ENCODE measurements at places on chromosomes 2 and 18.
A peak's percentile ranks its signal among the peaks of the same experiment; 100 is the strongest.

- DNase-seq: peak; percentile 55
These were observed 50.9 kb downstream of the ACTR2 start for GRCh38 chr2:65278531-65278981.

GRCh38 chr18:77063260-77063659 lies 69.3 kb downstream of the MBP start:
- no peak for DNase-seq

DNA sequence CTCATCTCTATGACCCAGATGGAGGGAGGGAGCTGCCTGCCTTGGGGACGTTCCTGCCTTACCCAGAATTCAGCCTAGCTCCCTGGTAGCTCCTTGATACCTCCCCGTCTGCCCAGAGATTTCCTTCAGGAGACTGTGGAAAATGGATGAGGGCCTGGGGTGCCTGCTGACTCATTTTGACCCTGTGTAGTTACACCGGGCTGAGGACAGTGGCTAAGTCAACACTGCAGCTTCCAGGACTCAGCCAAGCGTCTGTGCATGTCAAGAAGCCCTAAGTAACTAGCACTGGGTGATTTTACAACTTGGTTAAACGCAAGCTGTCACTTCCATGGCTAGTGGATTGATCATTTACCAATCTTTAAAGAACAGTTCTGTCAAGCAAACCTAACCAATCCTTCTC lies 23.3 kb upstream of the EPAS1 start:
- DNase-seq: no peak

GRCh38 chr2:103165836-103166235 lies 404.0 kb downstream of the TMEM182 start:
- DNase-seq: no peak

- DNase-seq: no peak
These were observed 954.1 kb downstream of the SOCS6 start for GRCh38 chr18:71242981-71243380.

- DNase-seq: no peak
These were observed 94.8 kb downstream of the RHOB start for GRCh38 chr2:20541651-20542050.

DNA sequence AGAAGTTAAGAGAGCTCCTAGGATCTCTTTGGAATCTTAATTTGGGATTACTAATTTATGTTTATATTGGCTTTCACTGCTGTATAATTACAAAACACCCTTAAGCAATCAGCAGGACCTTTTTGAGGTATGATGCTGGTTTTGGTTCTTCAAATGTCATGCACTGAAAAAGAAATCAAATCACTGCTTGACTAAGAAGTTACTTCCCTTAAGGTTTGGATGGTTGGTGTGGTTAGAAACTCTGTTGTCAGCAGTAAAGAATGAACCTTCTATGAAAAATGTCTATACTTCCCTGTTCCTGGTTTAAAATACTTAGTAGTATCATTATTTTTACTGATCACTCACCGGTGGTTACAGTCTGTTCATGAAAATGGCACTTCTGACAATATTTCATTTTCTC lies 5.5 kb downstream of the COLEC12 start:
- DNase-seq: no peak

- no peak for DNase-seq
These were observed 21.1 kb upstream of the IL18RAP start for GRCh38 chr2:102401865-102402264.

GRCh38 chr2:26901326-26902183 lies 53.6 kb downstream of the DPYSL5 start:
- no peak for DNase-seq

GRCh38 chr2:191114403-191114886 lies 36.3 kb downstream of the STAT4 start:
- DNase-seq: no peak

DNA sequence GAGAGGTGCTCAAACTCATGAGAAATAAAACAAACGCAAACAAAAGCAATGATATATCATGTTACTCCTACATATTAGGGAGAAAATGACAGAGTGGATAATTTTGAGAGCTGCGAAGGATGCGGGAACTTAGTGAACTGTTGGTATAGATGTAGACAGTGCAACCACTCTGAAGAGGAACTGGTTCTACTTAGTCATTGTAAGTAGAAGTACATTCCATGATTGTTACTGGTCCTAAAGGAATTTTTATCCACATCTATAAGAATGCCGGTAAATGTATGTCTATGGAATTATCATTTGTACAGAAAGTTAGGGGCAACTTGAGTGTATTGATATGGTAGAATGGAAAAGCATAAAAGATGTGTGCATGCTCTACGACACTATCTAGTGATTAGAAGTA lies 1238.4 kb downstream of the LRP1B start:
- DNase-seq: no peak

DNA sequence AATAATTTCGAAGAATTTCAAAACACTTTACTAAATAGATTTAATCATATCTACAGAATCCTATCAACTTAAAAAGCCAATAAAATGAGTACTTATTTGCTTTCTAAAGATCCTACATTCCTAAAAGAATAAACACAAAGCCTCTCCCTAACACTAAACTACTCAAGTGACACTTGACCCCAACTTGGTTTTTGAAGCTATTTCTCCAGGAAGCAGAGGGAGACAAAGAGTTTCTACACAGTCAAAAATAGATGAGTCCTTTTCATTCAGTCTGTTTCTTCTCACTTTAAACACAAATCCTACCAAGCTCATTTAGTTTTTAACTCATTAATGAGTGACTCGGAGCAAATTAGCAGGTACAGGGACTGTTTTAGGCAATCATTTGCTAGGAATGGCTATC lies 2.1 kb downstream of the ATL2 start:
- no peak for DNase-seq

GRCh38 chr2:172252154-172252553 lies 149.5 kb upstream of the DLX2 start:
- DNase-seq: no peak

GRCh38 chr2:101036562-101036961 lies 34.5 kb downstream of the RPL31 start:
- no peak for DNase-seq

- peak; percentile 70 for DNase-seq
These were observed 329.9 kb downstream of the DLGAP1 start for GRCh38 chr18:4125224-4125623.

DNA sequence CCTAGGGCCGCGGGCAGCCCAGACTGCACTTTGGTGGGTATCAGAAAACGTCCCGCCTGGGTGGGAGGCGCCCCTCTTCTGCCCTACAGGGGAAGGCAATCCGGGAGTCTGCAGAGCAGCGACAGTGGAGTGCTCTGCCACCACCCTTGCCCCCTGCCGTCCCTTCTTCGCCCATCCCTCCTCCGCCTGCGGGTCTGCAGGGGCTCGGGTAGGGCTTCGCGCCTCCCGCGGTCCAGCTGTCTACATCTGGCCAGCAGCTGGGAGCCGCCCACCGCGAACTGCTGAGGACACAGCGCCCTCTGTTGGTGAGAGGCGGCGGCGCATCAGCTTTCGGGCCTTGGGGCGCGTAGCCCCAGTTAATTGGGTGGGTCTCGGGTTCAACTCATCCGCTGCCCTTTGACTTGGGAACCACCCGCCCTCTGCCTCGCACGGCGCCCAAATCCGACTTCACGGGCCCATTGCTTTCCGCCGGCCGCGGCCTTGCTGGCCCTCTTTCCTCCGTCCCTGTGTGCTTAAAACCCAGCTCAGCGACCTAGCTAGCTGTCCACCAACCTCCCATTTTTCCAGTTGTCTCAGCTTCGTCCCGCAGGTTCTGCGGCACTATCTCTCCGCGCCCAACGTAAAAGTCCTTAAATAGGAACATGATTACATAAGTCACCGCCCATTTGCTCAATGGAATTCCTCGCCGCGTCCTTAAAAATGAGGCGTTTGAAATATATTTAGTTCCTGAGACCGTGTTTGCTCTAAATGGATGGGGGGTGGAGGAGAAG lies 17.6 kb downstream of the WNT10A start:
- DNase-seq: peak; percentile 72

- no peak for DNase-seq
These were observed 1.4 kb downstream of the KRCC1 start for GRCh38 chr2:88053934-88054781.

DNA sequence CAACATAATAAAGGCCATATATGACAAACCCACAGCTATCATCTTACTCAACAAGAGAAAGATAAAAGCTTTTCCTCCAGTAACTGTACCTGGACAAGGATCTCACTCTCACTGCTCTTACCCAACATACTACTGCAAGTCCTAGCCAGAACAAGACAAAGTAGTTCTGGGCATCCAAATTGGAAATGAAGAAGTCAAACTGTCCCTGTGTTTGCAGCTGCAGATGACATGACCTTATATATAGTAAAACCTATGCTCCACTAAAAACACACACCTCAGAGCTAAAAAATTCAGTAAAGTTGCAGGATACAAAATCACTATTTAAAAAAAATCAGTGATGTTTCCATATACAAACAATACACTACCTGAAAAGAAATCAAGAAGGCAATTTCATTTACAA lies 32.2 kb downstream of the USP34 start:
- DNase-seq: no peak

- no peak for DNase-seq
These were observed 105.9 kb downstream of the SRBD1 start for GRCh38 chr2:45505138-45505537.

DNA sequence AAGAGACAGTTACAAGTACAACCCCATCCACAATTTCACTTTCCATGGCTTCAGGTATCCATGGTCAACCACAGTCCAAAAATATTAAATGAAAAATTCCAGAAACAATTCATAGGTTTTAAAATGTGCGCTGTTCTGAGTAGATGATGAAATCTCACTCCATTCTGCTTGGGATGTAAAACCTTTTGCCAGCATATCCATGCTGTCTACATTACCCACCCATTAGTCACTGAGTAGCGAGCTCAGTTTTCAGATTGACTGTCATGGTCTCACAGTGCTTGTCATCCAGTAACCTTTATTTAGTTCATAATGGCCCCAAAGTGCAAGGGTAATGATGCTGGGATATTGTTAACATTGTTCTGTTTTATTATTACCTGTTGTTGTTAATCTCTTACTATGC lies 40.5 kb downstream of the SMAD4 start:
- no peak for DNase-seq

- DNase-seq: no peak
These were observed 72.6 kb upstream of the ZNF532 start for GRCh38 chr18:58792086-58792485.

- DNase-seq: no peak
These were observed 740.3 kb upstream of the RAB6C start for GRCh38 chr2:129239141-129239540.

GRCh38 chr2:235939471-235939870 lies 228.7 kb downstream of the GBX2 start:
- no peak for DNase-seq

DNA sequence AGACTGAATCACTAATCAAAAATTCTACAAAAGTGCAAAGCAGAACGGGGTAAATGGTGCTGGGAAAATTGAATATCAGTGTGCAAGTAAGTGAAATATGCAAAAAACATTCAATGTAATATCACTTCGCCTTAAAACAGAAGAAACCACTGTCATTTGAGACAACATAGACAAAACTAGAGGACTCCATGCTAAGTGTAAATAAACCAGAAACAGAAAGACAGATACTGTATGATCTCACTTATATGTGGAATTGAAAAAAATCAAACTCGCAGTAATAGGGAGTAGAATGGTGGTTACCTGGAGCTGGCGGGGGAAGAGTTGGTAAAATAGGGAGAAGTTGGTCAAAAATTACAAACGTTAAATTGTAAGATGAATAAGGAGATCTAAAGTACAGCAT lies 1420.0 kb upstream of the CDH2 start:
- no peak for DNase-seq

DNA sequence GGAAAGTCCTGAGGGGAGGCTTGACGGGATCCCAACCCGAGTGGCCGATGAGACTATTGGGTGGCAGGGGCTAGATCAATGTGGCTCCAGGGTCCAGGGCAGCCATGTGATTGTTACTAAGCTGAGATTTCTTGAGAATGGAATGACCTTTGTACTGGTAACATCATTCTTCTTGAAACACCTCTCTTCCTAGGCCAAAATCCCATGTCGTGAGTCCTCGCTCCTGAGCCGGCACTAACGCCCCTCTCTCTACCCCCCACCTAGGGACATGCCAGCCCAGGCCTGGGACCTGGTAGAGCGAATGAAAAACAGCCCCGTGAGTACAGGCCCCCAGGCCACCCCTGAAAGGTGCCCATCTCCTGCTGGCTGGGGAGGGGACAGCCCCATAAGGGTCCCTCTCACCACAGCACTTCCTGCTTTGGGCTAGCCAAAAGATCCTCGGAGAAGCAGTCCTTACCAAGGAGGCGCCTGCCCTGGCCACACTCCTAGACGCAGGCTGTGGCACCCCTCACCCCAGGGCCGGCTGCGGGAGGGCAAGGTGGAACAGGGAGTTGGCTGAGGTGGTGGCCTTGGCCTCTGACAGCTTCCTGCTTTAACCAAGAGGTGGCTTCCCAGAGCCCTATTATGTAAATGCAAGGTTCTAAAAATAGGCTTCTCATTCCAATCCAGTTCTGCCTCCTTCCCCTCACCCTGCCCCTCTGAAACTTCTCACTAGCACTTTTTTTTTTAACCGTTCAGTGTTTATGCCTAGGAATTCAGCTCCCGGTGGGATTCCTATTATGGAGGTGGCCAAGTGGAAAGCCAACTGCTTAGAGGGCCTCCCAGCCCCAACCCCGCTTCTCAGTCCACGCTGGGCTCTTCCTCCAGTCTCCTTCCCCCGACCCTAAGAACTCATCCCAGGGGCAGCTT lies 126.6 kb upstream of the PPP1CB start:
- DNase-seq: peak; percentile 68

- DNase-seq: no peak
These were observed 97.9 kb upstream of the DLX2 start for GRCh38 chr2:172200495-172201085.

- no peak for DNase-seq
These were observed 285.9 kb downstream of the CTNNA2 start for GRCh38 chr2:79798776-79799175.

DNA sequence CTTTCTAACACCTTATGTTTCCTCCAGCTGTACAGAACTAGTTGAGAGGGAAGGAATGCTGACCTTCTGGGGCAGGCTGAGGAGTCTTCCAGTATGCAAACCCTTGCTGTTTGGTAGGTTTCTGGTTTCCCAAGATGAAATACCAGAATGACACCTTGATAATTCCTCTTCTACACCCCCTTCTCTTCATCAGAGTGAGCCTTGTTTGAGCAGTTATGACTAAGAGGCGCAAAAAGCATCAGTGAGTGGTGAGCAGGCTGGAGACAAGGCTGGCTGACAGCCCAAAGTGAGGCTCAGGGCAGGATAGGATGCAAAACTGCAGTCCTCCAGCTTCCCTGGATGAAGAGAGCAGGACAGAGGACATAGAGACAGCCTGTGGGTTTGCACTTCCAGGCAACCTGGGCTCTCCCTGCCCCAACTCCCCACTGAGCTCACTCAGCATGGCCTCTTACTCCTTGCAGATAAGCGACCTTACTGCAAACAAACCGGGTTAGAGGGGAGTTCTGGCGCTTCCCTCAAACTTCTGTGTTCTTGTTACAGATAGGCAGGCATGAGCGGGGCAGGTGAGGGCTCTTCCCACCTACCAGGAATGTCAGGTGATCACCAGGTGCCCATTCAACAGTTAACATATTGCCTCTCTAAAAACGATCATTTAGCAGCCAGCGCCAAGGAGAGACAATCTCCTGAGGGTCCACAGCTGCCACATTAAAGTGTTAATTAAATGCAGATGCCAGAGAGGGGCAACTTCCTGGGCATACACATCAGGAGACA lies 5.4 kb downstream of the MPPE1 start:
- DNase-seq: no peak
